Stimulated activated CD8-positive, alpha-beta memory T cell treated with anti-CD3 and anti-CD28 coated beads, Interleukin-2, amount 100 ng/mL, for 48 hours (primary cell): ENCODE measurements at places on chromosomes 16 and 17.

DNA sequence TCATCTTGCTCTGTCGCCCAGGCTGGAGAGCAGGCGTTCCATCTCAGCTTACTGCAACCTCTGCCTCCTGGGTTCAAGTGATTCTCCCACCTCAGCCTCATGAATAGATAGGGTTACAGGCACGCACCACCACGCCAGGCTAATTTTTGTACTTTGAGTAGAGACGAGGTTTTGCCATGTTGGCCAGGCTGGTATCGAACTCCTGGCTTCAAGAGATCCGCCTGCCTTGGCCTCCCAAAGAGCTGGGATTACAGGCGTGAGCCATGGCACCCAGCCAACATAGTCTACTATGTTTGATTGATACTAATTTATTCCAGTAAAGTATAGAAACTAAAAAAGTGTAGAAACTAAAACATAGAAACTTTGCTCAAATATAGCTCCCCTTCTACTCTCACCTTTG lies 94.9 kb downstream of the CA4 start:
- no peak for DNase-seq

GRCh38 chr17:48540213-48540612 lies 4.7 kb downstream of the HOXB2 start:
- DNase-seq = no peak

- DNase-seq = no peak
These were observed 79.5 kb downstream of the CA4 start for GRCh38 chr17:60229188-60229802.

GRCh38 chr17:38598536-38598935 lies 7.2 kb downstream of the SRCIN1 start:
- no peak for DNase-seq

GRCh38 chr17:39591958-39592954 lies 15.5 kb downstream of the NEUROD2 start:
- no peak for DNase-seq

DNA sequence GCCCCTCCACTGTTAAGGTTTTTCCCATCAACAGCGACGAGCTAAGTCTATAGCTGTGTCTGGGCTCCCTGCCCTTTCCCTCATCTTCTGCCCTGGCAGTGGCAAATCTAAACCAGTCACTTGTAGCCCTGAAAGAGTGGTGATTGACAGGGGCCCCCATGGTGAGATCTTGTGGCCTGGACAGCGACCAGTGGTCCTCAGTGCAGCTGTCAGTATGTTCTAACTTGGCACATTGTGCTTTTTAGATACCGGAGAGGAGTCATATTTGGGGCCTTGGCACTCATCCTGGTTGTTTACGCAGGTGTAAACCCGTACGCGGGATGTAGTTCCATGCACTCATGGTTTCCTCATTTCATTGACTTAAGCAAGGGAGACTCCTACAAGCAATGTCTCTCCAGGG lies 57.5 kb upstream of the ARHGAP44 start:
- DNase-seq = no peak

DNA sequence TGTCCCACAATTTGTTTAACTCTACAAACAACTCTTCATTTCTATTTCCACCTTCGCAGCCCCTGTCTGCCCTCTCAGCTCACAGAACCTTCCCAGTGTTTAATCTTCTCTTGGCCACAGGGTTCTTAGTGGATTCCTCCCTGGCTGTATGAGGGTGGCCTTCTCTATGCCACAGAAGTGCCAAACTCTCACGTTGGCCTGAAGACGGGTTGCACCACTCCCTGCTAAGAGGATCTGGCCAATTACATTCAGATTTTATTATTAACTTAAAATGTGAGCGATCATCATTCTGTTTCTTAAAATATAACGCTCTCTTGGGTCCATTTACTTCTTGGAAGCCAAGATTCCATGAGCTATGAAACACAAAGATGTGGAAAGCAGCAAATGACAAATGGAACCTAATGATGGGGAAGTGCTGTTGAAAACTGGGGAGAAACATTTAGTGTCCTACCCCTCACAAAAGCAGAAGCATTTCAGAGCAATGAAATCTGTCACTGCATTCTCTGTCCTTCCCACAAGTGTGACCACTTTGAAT lies 91.3 kb upstream of the NOG start:
- no peak for DNase-seq

DNA sequence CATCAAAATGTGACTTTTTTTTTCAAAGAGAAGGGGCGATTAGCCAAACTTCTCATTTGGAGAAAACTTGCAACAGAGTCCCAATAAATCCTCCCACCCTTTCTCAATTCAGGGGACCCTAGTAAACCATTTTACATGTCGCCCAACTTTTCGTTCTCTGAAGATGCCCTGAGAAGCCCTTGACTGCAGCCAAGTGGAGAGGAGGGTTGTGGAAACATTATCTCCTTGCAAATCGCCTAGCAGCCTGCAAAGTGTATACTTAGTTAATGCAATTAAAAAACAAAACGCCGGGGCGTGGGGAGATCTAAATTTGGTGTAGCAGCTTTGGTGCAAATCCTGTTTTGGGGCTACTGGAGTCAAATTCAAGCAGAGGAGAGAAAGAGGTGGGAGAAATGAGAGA lies 1.2 kb upstream of the SHISA9 start:
- no peak for DNase-seq

GRCh38 chr16:57911743-57912142 lies 59.2 kb downstream of the CNGB1 start:
- no peak for DNase-seq

DNA sequence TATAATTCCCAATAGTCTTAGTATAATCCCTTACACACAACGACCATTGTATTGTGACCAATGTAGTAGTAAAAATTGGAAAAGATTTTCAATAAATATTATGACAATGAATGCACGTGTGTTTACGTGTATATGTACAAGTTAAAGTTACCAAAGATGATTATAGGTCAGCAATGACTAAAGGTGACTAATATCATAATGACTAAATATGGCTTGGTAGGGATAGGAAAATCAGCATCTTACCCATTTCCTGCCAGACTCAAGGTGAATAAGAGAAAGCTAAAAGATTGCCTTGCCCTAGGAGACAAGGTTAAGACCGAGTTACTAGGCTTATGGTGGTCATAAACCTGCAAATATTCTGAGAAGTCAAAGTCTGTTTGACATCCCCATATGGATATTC lies 34.4 kb downstream of the CPD start:
- DNase-seq = no peak

DNA sequence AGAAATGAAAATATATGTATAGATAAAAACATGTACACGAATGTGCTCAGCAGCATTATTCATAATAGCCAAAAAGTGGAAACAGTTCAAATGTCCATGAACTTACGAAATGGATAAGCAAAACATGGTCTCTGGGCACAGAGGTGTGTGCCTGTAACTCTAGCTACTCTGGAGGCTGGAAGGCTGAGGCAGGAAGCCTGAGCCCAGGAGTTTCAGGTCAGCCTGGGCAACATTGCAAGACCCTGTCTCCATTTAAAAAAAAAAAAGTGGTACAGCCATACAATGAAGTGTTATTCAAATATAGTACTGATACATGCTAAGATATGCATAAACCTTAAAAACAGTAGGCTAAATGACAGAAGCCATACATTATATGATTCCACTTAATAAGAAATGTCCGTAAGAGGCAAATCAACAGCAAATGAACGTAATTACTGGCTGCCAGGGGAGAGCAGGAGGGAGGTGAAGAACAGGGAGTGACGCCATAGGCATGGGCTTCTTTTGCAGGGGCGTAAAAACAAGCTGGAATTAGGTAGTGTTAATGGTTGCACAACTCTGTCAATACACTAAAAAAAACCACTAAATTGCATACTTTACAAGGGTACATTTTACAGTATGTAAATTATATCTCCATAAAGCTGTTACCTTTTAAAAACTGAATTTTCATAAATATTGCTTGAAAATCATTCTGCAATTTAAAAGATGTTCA lies 87.2 kb upstream of the PLEKHM1 start:
- no peak for DNase-seq

DNA sequence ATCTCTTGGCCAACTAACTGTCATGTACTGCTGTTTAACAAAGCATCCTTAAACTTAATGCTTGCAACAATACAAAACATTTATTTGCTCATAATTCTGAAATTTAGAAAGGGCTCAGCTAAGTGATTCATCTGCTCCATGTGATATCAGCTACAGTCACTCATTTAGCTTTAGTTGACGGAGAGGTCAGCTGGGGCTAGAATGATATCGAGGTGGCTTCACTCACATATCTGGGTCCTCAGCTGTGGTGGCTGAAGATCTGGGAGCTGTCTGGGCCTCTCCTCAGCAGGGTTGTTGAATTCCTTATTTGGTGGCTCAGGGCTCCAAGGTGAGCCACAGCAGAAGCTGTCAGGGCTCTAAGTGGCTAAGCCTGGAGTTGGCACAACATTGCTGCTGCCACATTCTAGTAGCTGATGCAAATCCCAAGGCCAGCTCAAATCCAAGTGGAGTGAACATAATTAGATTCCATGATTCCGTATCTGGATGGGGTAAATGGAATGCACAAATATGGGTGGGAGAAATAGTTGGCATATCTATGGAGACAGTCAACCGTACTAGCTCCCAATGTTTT lies 62.8 kb downstream of the HS3ST3A1 start:
- no peak for DNase-seq

GRCh38 chr16:28835864-28836760 lies 10.0 kb downstream of the TUFM start:
- DNase-seq = no peak

DNA sequence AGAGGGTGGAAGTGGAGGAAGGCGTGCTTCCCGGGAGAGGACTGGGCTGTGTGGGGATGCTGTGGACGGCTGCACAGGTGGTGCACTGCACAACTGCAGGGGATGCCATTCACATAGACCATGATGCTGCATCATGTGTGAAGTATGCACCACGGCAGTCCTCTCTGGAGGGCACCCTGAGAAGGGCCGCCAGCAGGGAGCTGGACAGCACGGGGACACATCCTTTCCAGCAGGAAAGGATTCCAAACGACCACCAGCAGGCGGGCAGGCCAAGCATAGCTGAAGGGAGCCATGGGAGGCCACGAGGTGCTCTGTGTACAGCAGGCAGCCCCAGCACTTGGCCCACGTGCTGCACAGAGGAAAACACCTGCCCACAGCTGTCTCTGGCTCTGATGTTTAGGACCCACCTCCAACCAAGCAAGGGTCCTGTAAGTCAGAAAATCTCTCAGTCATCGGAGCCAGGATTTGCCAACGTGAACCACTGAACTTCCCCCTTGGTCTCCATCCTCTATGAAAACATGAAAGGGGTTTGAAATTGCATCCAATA lies 10.1 kb downstream of the ACTG1 start:
- no peak for DNase-seq

DNA sequence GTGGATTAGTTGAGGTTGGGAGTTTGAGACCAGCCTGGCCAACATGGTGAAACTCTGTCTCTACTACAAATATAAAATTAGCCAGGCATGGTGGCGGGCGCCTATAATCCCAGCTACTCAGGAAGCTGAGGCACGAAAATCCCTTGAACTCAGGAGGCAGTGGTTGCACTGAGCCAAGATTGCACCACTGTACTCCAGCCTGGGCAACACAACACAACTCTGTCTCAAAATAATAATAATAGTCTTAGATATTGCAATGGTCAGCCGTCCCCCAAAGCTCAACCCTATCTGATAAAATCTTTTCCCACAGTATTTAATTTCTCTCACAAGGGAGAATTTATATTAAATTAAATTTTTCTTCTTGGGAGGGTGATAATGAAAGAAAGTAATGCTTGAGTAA lies 169.6 kb downstream of the XYLT1 start:
- DNase-seq = no peak

DNA sequence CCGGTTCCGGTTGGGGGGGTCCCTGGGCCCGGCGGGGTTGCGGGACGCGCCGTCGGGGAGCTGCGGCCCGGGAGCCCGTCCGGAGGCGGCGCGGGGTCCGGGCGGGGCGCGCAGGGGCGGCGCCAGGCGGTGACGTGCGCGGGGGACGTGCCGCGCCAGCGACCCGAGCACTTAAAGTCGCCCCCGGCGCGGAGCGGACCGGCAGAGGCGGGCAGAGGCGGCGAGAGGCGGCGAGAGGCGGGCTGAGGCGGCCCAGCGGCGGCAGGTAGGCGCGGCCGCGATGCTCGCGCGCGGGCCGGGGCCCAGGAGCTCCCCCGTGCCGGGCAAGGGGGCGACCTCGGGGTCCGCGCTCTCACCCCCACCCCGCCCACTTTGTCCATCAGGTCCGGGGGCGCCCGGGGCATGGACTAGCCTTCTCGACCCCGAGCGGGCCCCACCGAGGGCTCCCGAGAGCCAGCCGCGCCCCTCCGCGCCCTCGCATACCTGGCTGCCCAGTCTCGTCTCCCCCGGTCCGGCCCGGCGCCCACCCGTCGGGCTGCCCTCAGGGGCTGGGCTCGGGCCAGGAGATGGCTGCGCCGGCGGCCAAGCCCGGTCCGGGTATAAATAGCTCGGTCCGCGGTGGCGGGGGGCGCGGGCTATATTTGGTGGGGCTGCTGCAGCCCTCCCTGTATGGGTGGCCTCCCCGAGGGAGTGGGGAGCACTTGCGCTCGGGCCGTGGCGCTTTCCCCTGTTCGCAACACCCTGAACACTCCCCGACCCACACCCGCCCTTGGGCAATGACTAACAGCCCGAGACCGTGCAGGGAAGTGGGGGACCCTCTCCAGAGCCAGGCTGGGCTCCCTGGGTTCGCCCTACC lies at the start of gene SLC16A3:
Gene SLC16A3, plus strand, starts transcription at position 201 of the 856 bp plus-strand sequence. CDS start 6,967 bp downstream, outside the sequence.
- DNase-seq = no peak

GRCh38 chr16:4976611-4977145 lies 18.5 kb downstream of the SEC14L5 start:
- DNase-seq = no peak

GRCh38 chr17:71208111-71208704 lies 912.6 kb upstream of the SOX9 start:
- DNase-seq = no peak

DNA sequence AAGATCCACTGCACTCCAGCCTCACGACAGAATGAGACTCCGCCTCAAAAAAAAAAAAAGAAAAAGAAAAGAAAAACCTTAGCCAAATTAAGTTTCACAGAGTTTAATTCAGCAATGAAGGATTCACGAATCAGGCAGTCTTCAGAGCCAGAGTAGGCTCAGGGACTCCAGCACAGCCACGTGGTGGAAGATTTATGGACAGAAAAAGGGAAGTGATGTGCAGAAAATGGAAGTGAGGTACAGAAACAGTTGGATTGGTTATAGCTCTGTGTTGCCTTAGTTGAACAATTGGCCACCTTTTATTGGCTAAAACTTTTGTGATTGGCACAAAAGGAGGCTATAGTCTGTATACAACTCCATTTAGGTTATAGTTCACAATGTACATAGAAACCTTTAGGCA lies 256.6 kb downstream of the HS3ST3B1 start:
- no peak for DNase-seq

DNA sequence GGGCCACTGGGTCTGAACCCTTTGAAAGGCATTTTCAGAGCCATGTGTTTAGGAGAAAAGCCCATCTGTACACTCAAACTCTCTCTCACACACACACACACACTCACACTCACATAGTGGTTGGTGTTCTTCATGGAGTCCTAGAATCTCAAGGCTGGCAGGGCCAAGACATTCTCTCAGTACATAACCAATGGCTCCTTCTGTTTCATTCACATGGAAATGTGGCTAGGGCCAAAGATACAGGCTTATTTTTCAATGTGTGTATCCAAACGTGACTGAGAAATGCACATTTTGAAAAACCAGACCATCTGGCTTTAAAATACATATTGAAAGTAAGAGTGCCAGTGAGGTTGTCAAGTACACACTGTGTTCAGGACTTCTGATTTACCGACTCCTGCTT lies 59.0 kb upstream of the SALL1 start:
- no peak for DNase-seq
